Mucosa of gallbladder (tissue), 1 donor: ENCODE measurements at places on chromosomes 7 and 10.

DNA sequence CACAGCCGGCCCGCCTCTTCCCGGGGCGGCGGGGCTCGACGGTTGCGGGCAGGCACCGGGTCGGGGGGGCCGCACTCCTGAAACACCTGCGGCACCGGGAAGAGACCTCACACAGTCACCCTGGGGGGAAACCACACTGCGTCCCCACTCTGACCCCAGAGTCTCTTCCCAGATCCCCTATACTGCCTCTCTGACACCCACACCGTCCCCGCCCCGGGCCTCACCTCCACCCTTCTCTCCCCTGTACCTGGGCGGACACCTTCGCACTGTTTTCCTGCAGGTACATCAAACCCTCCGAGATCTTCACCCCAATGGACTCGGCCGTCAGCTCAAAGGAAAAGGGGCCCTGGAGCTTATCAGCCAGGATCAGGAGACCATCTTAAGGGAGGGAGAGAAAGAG lies 3.4 kb upstream of the GAL3ST4 start:
- DNase-seq, result no peak

DNA sequence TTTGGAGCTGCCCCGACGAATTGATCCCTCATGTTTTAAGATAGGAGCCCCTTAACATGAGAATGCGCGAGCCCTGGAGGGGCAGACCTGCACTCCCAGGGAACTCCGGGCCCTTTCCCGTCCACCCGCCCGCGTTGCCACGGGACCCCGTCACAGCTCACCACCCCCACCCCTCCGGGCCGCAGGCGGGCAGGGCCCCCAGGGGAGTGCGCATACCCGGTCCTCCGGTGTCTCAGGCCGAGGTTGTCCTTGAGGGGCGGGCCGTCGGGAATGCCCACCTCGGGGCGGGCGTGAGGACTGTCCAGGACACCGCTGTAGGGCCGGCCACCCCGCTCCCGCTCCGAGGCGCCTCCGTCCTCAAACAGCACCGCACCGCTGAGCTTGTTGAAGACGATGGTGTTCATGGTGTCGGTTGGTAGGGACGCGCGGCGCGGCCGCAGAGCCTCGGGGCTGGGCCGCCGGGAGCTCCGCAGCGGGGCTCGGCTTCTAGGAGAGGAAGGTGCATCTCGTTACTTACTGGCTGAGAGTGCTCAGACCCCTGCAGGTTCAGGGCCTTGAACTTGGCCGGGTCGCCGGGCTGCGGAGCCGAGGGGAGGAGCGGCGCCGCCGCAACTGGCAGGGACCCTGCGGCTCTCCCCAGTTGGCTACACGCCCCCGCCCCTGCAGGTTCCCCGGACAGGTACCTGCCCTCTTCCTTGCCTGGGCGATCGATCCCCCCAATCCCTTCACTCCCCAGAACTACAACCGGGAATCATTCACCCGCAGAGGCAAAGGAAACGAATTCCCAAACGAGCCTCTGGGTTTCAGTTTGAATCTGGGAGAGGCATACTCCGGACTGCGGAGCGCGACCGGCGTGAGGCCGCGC lies 2.4 kb downstream of the MKX start:
- DNase-seq, result no peak

GRCh38 chr10:4828005-4828404 lies 2.0 kb downstream of the AKR1E2 start:
- no peak for DNase-seq

- no peak for DNase-seq
These were observed 47.6 kb downstream of the STK17A start for GRCh38 chr7:43630482-43630881.
